ENCODE measurements at places on chromosomes 7 and 10.

GRCh38 chr7:11760372-11760771, 71.6 kb downstream of the THSD7A start:
- DNase-seq, result no peak

- DNase-seq, result no peak
Observed at GRCh38 chr7:89887489-89887888, 266.8 kb upstream of the STEAP1 start.

GRCh38 chr10:1550291-1550595, 187.1 kb downstream of the ADARB2 start:
- DNase-seq, result no peak

DNA sequence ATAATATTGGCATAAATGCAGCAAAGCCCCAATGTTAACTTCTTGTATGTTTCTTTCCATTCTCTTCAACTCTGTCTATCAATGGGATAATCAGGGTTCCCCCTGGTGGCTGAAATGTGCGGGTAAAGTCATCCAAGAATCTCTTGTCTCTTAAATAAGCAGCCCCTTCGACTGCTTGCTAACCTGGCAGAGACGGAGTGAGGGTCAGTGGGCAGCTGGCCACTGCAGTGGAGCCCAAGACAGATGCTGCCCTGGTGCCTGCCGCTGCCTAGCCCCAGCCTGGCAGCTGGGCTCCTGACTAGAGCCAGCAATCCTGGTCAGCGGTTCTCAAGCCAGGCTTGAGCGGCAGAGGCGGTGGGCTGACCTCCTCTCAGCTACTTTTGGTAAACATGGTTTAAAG, 248.9 kb downstream of the COBL start:
- DNase-seq, result no peak

DNA sequence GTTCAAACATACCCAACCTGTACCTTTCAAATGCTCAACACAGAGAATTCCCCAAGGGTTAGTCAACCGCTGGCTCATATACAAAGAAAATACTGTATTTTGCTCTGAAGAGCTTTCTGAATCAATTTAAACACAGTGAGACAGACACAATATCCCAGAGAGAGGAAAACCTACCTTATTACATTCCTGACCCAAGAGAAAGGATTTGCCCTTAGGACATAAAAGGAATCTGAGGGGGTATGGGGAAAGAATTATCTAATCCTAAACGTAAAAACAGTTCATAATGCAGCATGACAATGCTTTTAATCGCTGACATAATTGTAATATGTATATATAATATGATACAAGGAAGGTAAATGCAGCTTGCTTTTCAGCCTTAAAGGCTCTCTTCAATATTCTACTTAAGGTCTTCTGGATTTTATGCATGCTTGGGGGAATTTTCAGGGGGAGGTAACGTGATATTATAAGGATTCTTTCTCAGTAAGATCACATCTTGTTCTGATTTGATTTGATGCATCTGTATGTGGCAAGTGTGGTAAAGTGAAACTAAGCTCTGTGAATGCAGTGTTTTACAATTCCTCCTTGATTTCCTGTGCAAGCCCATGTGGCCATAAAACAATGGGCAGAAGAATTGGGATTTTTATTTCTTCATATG, 240.5 kb downstream of the GLI3 start:
- DNase-seq, result no peak

DNA sequence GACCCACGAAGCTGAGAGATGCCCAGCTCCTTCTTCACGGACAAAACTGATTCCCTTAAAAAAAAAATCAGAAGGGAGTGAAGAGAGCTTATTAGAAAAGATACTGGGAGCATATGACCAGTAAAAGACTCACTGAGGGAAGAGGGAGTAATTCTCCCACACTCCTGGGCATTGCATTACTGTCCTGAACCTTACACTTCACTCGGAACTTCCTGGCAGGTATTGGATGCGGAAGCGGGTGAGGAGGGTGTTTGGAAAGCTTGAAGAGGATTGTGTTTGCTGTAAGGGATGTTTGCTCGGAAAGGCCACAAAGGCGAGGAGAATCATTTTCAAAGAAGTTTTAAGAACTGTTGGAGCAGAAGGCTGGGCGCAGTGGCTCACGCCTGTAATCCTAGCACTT, 375 bp downstream of the HKDC1 start:
- DNase-seq, result no peak

DNA sequence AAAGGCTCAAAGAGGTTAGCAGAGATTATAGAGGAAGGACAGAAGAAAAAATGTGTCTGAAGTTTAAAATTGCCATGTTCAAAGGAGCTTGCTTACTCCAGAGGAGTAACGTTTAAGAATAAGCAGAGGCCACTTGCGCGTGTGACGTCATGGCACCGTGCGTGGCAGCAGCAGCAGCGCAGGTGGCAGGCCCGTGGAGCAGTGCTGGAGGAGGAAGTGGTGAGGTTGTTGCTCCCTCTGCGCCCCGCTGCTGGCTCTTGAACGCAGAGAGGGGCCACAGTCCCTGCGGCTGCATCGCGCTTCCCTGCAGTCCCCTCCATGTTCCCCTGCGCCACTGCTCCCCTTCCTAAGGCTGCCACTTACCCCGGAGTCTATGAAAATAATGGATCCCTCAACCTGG, 37.5 kb downstream of the GDI2 start:
- no peak for DNase-seq

DNA sequence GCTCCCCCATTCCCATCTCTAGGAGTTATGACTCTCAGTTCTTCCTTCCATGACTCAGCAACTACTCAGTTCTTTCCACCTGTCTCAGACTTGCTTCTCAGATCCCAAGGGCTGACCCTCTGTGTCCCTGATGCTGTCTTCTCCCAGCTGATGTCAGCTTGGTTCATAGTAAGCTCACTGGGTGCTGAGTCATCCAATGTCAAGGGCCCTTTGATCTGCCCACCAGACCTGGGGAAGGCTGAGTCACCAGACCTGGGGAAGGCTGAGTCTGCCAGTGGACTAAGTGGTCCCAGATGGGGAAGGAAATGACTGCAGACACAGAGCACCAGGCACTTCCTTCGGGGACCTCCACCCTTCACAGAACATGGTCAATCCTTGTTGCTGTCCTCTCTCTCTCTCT, 76.1 kb upstream of the ZEB1 start:
- DNase-seq, result no peak

DNA sequence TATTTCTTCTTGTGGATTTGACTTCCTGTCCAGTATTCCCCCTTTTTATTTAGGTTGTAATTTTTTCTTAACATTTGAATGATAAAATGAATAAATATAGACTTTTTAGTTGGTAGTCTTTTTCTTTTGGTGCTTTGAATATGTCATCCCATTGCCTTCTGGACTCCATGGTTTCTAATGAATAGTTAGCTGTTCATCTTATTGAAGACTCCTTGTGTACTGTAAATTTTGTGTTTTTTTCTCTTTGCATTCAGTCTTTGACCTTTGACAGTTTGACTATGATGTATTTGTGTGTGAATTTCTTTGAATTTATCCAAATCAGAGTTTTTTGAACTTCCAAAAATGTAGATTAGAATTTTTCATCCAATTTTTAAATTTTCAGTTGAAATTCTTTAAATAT, 554.3 kb downstream of the NRG3 start:
- DNase-seq, result no peak

- no peak for DNase-seq
Observed at GRCh38 chr10:964321-964987, 23.8 kb upstream of the GTPBP4 start.

GRCh38 chr7:44136731-44137130, 4.4 kb downstream of the MYL7 start:
- no peak for DNase-seq

- DNase-seq, result no peak
Observed at GRCh38 chr7:22681852-22682657, 44.9 kb upstream of the IL6 start.

- DNase-seq, result no peak
Observed at GRCh38 chr10:14727465-14727864, 47.2 kb downstream of the FAM107B start.

DNA sequence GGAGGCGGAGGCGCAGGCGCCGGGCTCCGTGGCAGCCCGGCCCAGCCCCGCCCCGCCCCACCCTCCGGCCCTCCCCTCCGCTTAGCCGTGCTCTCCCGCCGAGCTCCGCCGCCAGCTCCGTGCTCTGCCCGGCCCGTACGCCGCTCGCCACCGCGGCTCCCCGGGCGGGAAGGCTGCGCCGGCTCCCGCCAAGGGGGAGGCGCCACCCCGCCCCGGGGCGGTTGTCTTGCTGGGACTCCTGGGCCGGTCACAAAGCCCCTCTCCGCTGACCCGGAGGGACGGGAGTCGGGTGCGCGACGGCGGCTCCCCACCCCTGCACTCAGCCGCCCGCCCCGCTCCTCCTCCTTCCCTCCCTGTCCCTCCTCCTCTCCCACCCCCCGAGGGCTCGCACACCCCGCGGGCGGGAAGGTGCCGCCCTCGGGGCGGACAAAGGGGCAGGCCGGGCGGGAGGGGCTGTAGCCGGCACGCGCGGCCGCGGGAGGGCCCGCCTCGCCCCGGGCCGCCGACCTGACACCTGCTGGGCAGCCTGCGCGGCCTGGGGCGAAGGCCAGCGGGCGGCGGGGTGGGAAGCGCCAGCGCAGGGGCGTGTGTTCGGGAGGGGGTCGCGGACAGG, 11.5 kb upstream of the SP8 start:
- no peak for DNase-seq

- no peak for DNase-seq
Observed at GRCh38 chr7:9945857-9946256, 1027.8 kb upstream of the PHF14 start.

Data from anterior cingulate cortex (tissue), 58 donors.